Cardiac muscle cell (in vitro differentiated cells and primary cell): ENCODE measurements at places on chromosomes 5 and 9. TPM values are rescaled to one million over a fixed set of nuclear protein-coding genes. Genes with fewer than 3 reads are reported as not detected.

GRCh38 chr5:139443831-139444453 lies 4.6 kb upstream of the DNAJC18 start:
- no peak for DNase-seq
- H3K4me1 ChIP-seq: peaks cover 28% of the 10 kb centered on the region
- no peaks in the 10 kb centered on the region for H3K27me3 ChIP-seq
- no peak overlapping the region for H3K4me3 ChIP-seq
- no peaks in the 10 kb centered on the region for H3K36me3 ChIP-seq

DNA sequence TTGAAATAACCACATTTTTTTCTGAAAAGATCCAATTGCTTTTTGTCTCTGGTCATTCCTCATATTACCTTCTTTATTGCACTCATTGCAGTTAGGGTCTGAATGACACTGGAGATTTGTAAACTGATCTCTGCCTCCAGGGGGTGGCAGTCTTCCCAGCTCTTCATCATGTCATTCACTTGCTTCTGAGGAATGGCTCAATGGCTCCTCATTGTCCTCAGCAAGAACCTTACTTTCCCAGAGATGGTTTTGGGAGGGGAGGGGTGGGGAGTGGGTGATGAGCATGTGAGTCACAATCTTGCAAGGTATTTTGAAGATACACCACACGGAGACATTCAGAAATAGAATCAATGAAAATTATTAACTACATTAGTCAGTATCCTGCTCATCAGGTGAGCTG lies 159.8 kb upstream of the GAS1 start:
- no peaks in the 10 kb centered on the region for H3K36me3 ChIP-seq
- no peaks in the 10 kb centered on the region for H3K27me3 ChIP-seq
- no peak overlapping the region for H3K4me3 ChIP-seq
- no peak for DNase-seq
- H3K4me1 ChIP-seq: peaks cover 4% of the 10 kb centered on the region

GRCh38 chr5:145668714-145669113 lies 166.4 kb downstream of the PRELID2 start:
- no peak overlapping the region for H3K27ac ChIP-seq
- H3K36me3 ChIP-seq: no peaks in the 10 kb centered on the region
- DNase-seq: no peak
- peaks cover 6% of the 10 kb centered on the region for H3K4me1 ChIP-seq
- no peaks in the 10 kb centered on the region for H3K27me3 ChIP-seq

GRCh38 chr9:14846871-14847311 lies 63.3 kb downstream of the FREM1 start:
- no peak overlapping the region for H3K27ac ChIP-seq
- H3K4me3 ChIP-seq: no peak overlapping the region
- H3K27me3 ChIP-seq: no peaks in the 10 kb centered on the region
- peaks cover 32% of the 10 kb centered on the region for H3K36me3 ChIP-seq
- peak; percentile 66 for DNase-seq
- H3K4me1 ChIP-seq: no peaks in the 10 kb centered on the region

Gene DTWD2
- total RNA-seq: 25.1 and 30.7 TPM in 2 replicates

Gene BTNL3
- not detected in 2 replicates for total RNA-seq

- peaks cover 85% of the 10 kb centered on the region for H3K27me3 ChIP-seq
- no peaks in the 10 kb centered on the region for H3K36me3 ChIP-seq
- no peak overlapping the region for H3K4me3 ChIP-seq
Observed at GRCh38 chr9:128399861-128400260, 20.8 kb upstream of the CERCAM start.

DNA sequence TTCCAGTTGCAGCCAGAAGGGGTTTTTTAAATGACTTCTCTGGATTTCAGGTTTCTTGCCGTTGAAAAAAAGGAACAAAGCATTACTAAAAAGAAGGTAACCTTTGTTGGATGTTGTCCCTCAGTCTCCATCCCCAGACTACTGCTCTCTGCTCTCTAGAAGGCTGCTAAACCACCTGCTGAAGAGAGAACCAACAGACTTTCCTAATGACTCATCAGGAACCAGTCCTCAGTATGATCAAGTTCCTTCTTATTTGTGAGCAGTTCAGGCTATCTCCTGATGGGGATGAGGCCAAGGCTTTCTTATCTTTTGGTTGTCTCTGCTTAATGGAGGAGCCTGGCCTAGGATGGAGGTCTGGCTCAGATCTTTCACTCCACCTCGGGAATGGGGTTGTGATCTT lies 4.1 kb downstream of the KIF4B start:
- no peaks in the 10 kb centered on the region for H3K36me3 ChIP-seq
- no peak overlapping the region for H3K27ac ChIP-seq
- H3K27me3 ChIP-seq: no peaks in the 10 kb centered on the region

Gene ORM2
- not detected in 2 replicates for total RNA-seq
